Cortex of kidney (tissue), 1 donor: ENCODE measurements at places on chromosomes 16 and 17.

- DNase-seq: no peak
Observed at GRCh38 chr16:61968242-61969076, 67.8 kb downstream of the CDH8 start.

GRCh38 chr17:7043182-7043496 lies 753 bp downstream of the SLC16A11 start:
- no peak for DNase-seq

DNA sequence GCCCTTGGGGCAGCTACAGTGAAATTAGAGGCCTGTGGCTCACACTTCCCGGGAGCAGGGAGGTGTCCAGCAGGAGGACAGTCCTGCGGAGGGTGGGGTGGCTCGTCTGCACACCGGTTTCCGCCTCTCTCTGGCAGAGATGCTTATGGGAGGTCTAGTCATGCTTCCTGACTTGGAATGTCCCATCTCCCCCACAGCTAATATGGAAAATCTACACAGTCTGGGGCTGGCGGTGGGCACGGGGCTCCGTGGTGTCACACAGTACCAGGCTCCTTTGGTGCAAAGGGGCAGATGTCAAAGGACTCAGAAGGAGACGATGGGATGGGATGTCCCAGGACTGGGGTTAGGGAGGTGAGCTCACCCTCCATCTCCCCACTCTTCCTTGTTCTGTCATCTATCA lies 44.1 kb upstream of the DOC2B start:
- DNase-seq: no peak

- no peak for DNase-seq
Observed at GRCh38 chr17:80219013-80219762, 945 bp downstream of the SGSH start.

DNA sequence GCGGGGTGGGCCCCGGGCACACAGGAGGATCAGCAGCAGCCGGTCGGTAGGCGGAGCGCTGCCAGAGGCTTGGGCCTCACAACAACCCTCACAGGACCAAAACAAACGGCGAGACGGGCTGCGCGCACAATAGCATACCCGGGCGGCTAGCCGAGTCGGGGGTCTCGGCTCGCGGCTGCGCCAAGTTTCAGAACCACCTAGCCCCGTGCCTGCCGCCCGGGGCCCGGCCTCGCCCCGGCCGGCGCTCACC lies 732 bp downstream of the ULK2 start:
- DNase-seq: peak; percentile 13

- DNase-seq: no peak
Observed at GRCh38 chr17:55238931-55239297, 25.8 kb upstream of the HLF start.

DNA sequence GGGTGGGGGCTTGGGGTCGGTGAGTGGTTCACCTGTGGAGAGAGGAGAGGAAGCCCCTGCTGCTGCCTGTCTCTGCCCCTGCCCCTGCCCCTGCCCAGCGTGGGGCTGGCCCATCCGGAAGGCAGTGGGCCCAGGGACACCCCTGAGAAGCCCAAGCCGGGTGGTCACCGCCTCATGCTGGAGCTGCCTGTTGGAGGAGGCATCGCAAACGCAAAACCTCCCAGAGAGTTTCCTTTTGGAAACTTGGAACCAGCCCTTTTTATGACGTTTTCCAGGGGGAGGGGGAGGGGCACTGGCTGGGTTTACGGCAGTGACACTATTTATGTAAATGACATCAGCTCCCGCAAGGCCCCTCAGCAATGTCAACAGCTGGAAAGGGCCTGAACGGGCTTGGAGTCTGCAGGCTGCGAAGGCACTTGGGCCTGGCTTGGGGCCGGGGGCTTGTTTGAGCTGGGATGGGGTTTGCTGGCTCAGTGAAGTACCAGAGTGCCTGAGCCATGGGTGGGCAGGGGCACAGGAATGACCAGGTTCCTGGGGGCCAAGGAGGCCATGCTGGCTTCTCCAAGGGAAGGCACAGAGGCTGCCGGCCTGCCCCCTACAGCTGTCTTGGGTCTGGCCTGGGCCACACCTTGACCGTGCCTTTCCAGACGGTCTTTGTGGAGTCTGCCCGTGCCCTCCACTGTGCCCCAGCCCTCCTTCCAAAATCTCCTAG lies 219.5 kb downstream of the NTN1 start:
- DNase-seq: no peak

DNA sequence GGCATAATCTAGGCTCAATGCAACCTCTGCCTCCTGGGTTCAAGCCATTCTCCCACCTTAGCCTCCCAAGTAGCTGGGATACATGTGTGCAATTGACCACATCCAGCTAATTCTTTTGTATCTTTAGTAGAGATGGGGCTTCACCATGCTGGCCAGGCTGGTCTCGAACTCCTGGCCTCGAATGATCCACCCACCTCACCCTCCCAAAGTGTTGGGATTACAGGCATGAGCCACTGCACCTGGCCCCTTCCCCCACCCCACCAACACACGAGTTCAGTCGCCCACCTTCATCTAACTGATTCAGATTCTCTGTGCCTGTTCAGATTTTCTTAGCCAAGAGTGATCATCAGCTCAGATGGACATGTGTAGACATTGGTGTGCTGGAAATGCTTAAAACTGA lies 25.0 kb upstream of the METTL9 start:
- no peak for DNase-seq

DNA sequence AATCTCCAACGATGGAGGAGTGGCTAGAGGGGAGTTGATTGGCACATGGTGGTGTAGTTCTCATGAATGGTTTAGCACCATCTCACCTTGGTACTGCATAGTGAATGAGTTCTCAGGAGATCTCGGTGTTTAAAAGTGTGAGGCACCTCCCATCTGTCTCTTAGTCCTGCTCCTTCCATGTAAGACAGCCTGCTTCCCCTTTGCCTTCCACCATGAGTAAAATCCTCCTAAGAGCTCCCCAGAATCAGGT lies 428.8 kb upstream of the MAF start:
- DNase-seq: no peak

GRCh38 chr16:82936941-82937551 lies 310.3 kb downstream of the CDH13 start:
- no peak for DNase-seq

DNA sequence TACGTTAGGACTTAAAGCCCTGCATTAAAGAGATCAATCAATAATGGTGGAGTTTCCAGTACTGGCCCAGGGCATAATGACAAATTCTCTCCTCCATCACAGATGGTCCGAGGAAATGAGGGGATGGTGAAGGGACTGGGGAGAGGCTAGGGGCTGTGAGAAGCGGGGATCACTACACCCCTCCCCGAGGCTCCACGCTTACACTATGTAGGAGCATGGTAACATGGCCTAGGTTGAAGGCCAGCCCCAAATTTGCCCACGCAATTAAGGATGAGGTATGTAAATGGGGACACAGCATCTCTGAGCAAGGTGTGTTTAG lies 8.0 kb upstream of the AKTIP start:
- no peak for DNase-seq

GRCh38 chr16:17828012-17828411 lies 357.3 kb upstream of the XYLT1 start:
- no peak for DNase-seq

DNA sequence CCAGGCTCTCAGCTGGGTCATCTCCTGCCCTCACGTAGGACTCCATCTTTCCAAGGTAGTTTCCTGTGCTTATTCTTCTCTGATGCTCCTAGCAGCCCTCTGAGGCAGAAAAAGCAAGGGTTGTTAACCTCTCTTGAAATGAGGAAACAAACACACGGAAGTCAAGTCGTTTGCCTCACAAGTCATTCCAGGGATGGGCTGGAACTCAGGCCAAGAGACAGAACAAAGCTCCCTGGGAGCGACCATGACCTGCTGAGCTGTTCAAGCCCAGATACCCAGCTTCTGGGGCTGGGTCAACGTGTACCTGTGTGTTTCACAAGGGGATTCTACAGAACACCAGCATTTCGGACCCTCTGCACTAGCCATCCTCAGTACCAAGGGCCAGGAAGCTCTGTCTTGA lies 28.1 kb downstream of the SRL start:
- no peak for DNase-seq

GRCh38 chr17:73194514-73195222 lies 1.8 kb downstream of the COG1 start:
- no peak for DNase-seq

GRCh38 chr17:31842195-31843069 lies 16.6 kb downstream of the COPRS start:
- no peak for DNase-seq

DNA sequence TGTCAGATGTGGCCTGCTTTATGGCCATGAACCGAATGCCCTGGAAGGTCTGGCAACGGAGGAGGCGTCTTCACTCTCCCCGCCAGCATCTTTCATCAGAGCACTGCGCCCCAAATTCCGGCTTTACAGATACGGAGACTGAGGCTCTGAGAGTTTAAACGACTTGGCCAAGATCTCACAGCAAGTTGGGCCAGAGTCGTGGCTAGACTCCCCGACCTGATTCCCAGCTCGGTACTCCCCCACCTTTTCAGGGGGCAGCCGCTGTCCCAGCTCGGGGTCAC lies 1.7 kb downstream of the NGFR start:
- DNase-seq: no peak

- DNase-seq: no peak
Observed at GRCh38 chr16:1458977-1459341, 14.6 kb upstream of the CCDC154 start.

- DNase-seq: no peak
Observed at GRCh38 chr16:86926181-86927094, 348.1 kb downstream of the FOXL1 start.

DNA sequence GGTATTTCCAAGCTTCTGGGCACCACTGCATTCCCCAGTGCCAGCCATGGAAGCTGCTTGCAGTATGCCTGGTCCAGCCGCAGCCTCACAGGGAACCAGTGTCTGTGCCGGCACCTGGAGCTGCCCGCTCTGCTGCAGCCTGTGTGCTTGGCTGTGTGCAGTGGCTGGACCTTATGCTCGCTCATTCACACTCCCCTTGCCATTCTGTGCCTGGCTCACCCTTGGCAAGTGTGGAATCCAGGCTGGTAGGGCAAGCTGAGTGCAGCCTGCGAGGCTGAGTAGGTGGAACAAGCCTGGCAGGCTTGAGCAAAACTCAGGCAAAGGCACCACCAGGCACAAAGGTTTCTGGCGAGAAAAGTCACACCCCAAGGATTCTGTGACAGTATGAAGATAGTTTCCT lies 144.0 kb downstream of the MYO1D start:
- no peak for DNase-seq

DNA sequence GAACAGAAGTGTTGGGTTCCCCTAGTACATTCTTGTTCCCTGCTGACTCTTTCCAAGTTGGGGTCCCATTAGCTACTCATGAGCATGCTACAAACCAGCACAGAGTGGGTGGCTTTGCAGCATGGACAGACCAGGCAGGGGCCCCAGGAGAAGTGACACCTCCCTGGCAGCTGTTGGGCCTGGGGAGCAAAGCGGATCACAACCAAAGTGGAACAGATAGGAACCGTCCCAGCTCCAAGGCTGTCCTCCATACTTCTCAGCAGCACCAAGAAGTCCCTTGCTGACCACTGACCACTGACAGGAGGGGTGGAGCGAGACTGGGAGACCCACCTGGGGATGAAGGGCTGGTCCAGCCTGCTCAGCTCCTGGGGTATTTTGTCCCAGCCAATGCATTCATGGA lies 12.4 kb upstream of the GFAP start:
- no peak for DNase-seq

GRCh38 chr17:310111-311010 lies 42.2 kb downstream of the RPH3AL start:
- DNase-seq: no peak

- DNase-seq: no peak
Observed at GRCh38 chr17:35252651-35253050, 9.8 kb downstream of the SLFN5 start.

DNA sequence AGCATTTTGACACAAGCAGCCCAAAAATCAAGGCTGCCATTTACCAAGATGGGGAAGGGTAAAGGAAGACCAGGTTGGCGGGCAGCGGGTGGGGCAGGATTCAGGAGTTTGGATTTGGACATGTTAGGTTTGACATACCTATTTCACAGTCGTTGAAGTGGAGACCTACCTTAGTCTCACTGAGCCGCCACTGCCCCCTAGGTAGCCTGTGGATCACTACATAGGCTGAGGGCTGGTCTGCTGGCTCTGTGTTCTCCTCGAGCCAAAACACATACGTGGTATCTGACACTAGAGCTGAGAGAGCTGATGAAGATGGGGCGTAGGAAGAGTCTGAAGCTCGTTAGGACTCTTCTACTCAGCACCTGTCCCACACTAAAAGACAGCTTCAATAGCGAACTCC lies 115.1 kb downstream of the HIC1 start:
- no peak for DNase-seq

DNA sequence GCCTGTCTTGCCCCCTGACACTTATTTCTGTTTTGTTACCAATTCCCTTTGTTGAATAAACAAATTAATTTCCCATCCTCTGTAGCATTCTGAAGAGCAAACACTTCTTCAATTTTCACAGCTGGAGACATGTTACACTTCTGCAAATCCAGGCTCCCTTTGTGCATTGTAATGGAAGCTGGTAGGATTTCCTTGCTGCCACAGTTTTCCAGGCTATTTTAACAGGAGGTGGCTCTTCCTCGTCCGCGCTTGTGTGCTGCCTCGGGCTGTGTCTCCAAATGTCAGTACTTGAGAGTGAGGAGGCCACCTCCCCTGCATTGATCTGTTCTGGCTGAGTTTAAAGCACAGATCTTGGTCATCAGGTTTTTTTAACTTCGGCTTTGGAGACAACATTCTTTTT lies 40.0 kb downstream of the SOST start:
- DNase-seq: no peak

DNA sequence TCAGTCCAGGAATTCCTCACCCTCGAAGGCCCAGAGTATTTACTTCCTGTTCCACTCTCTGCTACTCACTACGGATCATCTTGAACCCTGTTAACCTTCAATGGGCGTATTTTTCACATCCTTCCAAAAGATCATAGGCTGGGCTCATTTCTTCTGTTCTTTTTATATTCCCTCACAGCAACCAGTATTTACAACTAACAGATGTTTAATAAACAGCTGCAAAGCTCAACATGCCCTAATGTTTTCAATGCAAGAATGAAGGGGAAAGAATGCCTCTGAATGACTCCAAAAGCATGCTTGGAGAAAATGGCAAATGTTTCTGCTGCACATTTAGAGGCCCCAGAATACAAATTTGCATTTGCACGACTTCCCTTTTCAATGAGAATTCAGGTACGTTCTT lies 174.9 kb downstream of the ZFHX3 start:
- DNase-seq: no peak

- no peak for DNase-seq
Observed at GRCh38 chr17:7650509-7651096, at the start of gene ATP1B2. ATP1B2 (plus strand) TSS chr17:7650926; CDS start chr17:7651519, 593 bp downstream.

DNA sequence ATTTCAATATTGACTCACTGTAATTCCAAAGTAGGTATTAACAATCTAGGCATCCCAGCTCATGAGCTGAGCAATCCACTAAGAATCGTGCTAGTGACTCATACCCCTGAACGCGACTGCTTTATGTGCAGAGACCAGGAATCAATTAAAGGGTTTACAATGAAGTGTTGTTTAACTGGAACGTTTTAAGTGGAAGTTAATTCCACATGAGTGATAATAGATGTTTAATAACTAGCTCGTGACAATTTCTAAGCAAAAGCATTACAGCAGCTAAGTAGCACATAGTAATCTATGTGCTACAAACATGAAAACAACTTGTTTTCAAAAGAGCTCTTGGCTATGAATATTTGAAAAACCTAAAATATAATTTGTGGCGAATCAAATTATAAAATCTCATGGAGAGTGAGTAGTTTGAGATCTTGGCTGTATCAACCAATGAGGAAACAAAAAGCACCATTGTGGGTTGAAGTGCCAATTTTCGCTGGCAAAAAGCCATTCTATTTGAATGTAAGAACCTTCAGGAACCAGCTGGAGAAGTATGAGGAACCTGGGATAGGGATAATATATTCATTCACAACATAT lies 9.4 kb downstream of the GJC1 start:
- DNase-seq: no peak
